ENCODE measurements at places on chromosomes 16 and 17. TPM values are rescaled to one million over a fixed set of nuclear protein-coding genes. Genes with fewer than 3 reads are reported as not detected.

KRT20 gene
- not detected for polyA plus RNA-seq

EPN2 gene
- polyA plus RNA-seq, result 28.7 TPM

CMIP gene
- polyA plus RNA-seq, result 21.2 TPM

RAPGEFL1 gene
- 25.0 TPM for polyA plus RNA-seq

DNA sequence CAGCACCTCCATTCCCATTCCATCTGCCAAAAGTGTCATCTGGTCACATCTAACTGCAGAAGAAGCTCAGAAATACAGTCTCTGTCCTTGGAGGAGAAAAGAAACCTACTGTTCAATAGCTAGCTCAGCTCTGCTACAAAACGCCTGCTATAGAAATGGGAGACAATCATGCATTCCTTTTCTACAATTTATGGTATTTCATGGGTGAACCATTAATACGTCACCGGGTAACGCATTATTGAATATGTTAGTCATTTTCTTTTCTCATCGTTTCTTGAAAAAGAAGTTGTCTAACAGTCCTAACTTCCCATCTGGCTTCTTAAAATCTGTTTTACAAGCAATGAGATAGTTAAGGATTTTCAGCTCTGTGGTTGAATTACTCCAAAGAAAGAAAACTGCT lies 496.7 kb upstream of the RBFOX1 start:
- H3K4me1 ChIP-seq, result no peaks in the 10 kb centered on the region
- no peak overlapping the region for H3K27ac ChIP-seq
- no peak for DNase-seq
- no peaks in the 10 kb centered on the region for H3K36me3 ChIP-seq
- no peaks in the 10 kb centered on the region for H3K27me3 ChIP-seq
- H3K4me3 ChIP-seq, result no peak overlapping the region

DNA sequence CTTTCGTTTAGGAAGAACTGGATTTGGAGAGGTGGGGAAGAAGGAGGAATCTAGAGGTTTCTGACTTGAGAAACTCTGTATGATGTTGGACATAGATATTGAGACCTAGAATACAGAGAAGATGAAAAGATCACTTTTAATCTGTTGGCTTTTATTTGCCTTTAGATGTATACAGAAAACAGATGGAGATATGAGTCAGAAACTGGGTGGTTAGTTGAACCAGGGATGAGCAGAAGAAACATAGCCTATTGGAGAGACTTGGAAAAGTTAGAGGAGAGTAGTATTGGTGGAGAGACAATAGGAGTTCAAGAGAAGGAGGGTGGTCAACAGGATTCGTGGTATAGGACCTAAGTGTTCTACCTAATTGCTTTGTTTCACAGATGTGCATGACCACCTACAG lies 5.1 kb downstream of the PHAF1 start:
- no peaks in the 10 kb centered on the region for H3K27me3 ChIP-seq
- no peak overlapping the region for H3K27ac ChIP-seq
- 0 out of 2 replicates have a peak, but pooled peaks cover 2% of the 10 kb centered on the region for H3K4me1 ChIP-seq
- no peak for DNase-seq
- H3K36me3 ChIP-seq, result no peaks in the 10 kb centered on the region

Data from H1 (cell line).